ENCODE measurements at places on chromosomes 12 and 14.

GRCh38 chr12:97112136-97112535 is 205.1 kb downstream of the NEDD1 start:
- DNase-seq, result no peak

DNA sequence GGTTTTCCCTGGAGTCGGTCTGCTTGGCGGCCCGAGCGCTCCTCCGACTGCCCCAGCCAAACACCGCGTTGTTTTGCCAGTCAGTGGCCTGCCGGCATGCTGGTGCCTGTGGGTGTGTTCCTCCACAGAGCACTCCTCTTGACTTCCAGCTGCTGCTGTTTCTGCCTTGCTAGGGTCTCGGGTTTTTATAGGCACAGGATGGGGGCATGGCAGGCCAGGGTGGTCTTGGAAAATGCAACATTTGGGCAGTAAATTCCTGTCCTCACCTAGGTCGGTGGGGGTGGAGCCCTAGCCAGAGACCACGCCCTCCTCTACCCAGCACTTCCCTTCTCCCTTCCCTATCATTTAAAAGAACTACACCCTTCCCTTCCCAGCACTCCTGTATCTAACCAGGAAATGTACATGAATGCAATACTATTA is 34.7 kb upstream of the VASH1 start:
- no peak for DNase-seq

DNA sequence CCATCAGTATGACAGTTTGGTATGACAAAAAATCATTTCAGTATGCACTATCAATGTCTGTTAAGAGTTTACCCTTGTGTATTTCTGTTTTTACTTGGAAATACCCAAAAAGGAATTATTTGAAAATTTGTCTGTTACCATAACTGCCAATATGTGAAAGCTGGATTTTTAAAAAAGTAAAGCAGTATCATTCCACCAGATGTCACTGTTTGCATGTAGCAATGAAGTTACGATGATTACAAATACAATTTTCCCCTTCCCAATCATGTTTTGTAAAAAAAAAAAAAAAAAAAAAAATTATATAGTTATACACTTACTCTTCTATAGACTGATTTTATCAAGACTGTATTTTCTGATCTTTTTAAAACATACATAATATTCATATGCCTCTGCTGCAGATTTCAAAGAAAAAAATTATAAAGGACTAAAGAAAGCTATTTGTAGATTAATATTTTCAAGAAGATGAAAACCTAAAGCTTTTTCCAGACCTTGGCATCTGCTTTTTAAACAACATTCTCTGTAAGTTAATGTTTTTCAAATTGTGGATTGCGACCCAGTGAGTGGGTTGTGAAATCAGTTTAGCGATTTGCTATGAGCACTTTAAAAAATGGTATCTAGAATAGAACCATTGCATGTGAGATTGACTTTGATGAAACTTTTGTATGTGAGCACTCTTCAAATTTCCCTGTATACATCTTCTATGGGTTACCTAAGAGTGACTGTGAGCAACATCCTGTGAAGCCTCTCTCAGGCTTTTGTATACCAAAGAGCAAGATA is 114.2 kb downstream of the TTC6 start:
- DNase-seq, result no peak

DNA sequence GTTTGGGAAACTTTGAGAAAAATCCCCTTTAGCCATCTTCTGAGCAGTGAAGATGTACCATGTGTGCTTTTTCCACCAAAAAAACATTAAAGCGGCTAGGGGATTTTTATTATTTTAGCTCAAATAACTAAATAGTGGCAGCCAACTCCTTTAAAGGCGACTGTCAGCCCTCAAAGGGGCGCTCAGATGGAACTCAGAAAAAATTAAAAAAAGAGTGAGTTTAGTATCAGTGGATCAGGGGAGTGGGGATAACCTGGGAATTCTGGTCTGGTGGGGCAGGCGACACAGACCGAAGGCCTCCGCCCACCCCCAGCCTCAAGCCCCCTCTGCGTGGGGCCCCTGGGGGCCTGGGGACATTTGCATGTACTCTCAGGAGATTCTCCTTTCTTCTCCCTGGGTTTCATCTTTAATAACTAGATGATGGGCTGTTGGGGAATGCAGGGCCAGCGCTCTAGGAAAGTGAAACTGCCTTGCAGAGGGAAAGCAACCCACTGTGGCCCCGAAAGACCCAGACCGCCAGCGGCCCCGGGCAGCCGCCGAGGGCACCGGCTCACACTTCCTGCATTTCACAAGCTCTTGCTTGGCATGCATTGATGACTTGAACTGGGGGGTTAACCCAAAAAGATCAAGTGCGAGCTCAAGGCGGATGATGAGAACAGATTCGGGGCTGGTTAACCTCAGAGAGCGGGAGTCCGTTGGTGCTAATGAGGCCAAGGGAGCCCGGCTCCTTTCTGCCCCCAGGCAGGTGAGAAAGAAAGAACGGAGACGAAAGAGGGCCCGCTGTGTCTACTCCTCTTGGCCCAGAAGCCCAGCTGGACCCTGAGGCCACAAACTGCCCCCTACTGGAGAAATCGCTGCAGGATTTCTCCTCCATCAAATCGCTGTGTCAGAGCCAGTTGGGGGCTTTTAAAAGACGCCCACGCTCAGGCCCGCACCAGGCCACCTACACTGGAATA is 7.3 kb upstream of the BATF start:
- no peak for DNase-seq

DNA sequence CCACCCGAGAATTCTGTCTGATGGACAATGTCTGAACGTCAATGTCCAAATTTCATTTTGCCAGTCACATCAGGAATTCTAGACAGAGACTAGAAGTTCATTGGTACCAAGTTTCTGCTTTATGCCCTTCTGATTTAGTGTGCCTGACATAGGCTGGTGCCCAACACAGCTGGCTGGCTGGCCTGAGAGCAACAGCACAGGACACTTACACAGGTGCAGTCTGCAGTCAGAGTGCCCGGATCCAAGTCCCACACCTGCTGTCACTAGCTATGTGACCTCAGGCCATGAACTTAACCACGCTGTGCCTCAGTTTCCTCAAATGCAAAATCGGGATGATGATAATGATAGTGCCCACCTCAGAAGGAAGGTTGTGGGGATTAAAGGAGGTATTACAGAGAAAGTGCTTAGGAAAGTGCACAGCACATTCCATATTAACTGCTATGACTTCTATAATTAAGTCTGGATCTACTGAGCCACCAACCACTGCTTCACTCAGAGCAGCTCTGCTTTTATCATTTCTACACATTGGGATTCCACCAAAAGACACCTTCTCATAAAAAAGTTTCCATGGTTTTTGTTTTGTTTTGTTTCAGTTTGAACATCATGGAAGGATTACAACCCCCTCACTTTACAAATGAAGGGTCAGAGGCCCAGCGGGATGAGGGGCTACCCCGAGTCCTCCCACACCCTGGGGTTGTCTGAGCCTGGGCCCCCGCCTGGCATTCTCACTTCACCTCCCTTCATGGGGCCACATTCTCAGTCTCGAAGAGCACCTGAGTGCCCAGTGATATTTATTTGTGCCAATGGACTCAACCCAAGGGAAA is 168.8 kb upstream of the BCL2L14 start:
- DNase-seq, result no peak

GRCh38 chr12:16094437-16094836 is 183.0 kb downstream of the SLC15A5 start:
- no peak for DNase-seq

- no peak for DNase-seq
Observed at GRCh38 chr12:114272605-114273004, 133.3 kb downstream of the TBX5 start.

- DNase-seq, result no peak
Observed at GRCh38 chr14:76591266-76591665, 170.0 kb upstream of the VASH1 start.

GRCh38 chr12:95258151-95258550 is 40.5 kb downstream of the VEZT start:
- no peak for DNase-seq

- DNase-seq, result no peak
Observed at GRCh38 chr12:120748242-120748641, 22.6 kb downstream of the ACADS start.

DNA sequence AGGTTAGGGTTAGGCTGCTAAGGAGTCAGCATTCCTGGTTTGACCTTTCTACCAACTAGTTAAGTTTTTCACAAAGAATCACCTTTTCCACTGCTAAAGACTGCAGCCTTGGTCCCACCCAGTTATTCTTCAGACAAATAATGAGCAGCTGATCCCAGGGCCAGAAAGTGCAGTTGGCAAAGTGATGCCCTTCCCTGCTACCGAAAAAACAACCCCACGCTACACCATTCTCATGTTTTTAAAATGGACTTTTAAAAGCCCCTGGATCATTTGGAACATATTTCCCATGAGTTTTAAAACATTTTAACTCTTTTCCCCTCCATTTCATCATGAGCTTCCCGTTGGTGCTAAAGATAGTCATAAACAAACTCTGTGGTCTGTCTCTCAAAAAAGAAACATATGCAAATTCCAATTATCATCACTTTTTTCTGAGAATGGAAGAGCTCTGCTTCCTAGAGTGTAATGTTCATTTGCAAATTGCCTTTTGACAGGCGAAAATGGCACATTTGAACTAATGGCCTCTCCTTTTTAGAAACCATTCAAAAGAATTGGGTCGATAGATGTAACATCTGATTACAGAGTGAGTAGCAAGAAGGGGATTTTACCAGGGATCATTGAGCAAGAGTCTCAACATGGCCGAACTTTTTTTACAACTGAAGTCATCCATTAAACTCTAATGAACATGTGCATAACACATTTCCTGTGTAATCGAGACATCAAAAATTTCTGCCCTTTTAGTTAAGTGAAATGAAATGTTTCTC is 129.3 kb upstream of the RAP1B start:
- DNase-seq, result no peak

DNA sequence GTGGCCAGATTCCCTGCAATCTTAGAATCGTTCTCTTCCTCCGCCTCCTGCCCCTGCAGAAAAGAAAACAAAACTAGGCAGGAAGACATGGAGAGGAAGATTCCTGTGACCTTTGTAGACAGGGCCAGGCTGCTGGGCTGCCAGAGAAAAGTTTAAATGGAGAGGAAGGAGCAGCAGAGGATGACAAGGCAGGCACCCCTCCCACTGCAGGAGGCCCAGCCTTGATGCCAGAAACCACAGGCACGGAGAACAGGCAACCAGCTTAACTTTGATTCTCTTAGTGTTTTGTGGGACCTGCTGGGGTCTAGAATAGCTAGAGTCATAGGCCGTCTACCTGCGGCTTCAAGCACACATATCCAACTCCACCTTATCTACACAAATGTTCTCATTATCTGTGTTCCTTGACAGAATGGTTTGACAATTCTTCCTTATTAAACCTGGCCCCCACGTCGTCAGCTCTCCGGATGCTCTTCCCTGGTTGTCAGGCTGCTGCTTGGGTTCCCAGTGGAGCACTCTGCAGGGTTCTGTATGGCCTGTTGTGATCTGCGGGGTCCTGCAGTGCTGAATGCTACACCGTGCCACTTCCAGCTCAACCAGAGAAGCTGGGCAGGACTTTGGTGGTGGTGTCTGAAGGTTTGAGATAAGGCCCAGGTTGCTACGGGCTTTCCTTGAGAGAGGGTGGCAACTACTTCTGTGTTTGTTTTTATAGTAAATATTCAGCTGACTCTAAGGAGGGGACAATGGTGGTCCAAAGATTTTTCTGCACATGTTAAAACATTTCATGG is 609.5 kb downstream of the AACS start:
- no peak for DNase-seq

DNA sequence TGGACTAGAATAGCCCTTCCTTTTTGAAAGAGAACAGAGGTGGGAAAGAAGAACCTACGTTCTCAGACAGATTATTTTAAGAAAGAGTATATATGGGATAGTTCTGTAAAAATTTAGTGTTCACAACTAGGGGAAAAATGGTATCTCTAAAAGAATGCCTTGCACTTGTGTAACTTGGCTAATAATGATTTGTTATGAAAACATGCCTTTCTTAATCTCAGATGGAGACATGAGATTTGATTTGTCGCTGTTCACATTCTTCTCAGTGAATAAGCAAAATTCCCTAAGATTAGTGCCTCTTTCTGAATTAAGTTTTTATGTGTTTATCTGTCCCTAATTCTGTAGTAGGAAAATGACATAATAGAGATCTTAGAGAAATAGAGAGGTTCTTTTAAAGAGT is 100.8 kb downstream of the USP15 start:
- DNase-seq, result no peak

Measured in glutamatergic neuron (in vitro differentiated cells).